Muscle of arm (tissue), 14 donors: ENCODE measurements at places on chromosomes 3 and 15. TPM values are rescaled to one million over a fixed set of nuclear protein-coding genes. Genes with fewer than 3 reads are reported as not detected.

DNA sequence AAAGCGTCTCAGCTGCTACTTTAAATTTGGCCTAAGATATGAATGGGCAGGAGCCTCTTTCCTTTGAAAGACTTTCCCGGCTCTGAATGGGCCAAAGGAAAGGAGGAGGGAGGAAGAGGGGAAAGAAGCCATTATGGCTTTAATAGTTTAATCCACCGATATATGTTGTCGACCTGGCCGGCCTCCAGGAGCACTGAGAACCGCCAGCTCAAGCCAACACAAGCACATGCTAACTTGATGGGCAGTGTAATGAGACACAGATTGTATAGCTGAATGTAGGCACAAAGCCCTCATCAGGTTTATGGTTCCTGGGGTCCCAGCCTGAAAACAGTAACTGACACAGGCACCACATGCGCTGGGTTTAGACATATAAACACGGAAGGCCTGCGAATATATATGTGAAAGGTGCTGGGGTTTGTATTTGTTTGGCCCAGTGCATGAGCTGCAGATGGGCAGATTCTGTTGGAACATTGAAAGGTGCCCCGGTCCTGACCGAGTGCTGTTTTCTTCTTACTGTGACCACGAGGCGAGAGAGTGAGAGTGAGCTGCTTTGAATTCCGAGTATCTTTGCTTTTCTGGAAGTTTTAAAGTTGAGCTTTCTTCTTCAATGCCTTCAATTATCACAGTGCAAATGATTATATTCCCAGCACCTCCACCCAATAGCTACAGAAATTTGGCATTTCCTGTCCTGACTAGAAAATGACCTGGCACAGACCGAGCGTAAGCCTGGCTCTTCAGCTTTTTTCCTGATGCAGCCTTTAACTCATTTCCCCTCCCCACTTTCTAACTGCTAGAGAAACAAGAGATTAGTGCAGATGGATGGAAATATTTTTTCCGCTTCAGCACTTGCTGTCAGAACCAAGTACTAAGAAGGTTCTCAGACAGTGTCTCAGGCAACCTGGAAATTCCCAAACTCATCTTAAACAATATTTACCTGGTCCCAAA, 267.3 kb downstream of the RORA start:
- DNase-seq = peak; percentile 37

Gene DCUN1D1
- 38.9 TPM for polyA plus RNA-seq

- no peak for DNase-seq
Observed at GRCh38 chr15:26628071-26628470, 144.8 kb downstream of the GABRB3 start.

Gene GPR27
- 4.3 TPM for polyA plus RNA-seq

Gene SSUH2
- 1.7 TPM for polyA plus RNA-seq

GRCh38 chr3:71873093-71873611, 88.2 kb upstream of the PROK2 start:
- no peak for DNase-seq

Gene CFAP20DC
- polyA plus RNA-seq = 0.96 TPM

Gene SLC9C1
- 0.48 TPM for polyA plus RNA-seq

GRCh38 chr15:48936666-48937065, 27.1 kb downstream of the SHC4 start:
- DNase-seq = no peak

- no peak for DNase-seq
Observed at GRCh38 chr3:141405591-141405990, 37.3 kb downstream of the ZBTB38 start.

Gene ZBED2
- polyA plus RNA-seq = 0.16 TPM

GRCh38 chr3:124787476-124788195, 57.4 kb downstream of the UMPS start:
- DNase-seq = no peak
